ENCODE measurements at places on chromosomes 5 and 9. TPM values are rescaled to one million over a fixed set of nuclear protein-coding genes. Genes with fewer than 3 reads are reported as not detected.

- peak; percentile 35 for DNase-seq
Measured at GRCh38 chr9:7756088-7756487, 43.5 kb downstream of the DMAC1 start.

DNA sequence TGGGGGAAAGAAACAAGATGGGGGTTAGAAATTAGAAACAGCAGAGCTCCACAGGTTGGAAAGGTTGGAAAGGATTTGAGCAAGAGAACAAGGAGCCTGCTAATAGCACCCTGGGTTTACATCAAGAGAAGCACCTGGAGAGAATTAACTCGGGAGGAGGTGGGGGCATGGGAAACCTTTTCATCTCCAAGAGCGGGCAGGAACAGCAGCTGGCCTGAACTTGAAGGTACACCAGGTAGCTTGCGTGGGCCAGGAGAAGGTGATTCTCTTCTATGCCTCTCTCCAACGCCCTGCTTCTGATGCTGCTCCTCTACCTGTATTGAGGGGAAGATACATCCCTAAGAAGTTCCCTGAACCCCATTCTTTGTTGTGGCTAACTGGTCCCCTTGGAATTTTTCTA lies 37.1 kb upstream of the GLRX start:
- no peak for DNase-seq

ARID3C gene
- 0.46 TPM for total RNA-seq

HMHB1 gene
- total RNA-seq, result not detected

GRCh38 chr5:141870871-141871270 lies 7.3 kb downstream of the PCDH1 start:
- no peak for DNase-seq

DNA sequence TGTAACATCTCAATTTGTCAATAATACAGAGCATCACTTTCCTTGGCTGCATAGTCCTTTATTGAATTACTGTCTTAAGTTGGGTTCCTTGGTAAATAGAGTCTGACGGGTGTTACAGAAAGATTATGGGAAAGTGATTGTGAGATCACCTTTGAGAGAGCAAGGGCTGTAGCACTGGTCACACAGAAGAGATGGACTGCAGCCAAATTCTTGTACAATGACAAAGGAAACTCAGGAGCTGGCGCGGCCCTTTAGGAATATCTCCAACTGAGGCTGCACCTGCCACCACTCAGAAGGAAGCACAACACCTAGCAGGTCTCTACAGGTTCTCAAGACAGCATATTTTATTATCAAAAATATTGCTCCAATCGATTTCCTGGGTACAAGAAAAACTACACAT lies 350.0 kb upstream of the ISL1 start:
- DNase-seq, result no peak

ECM2 gene
- not detected for total RNA-seq

DNA sequence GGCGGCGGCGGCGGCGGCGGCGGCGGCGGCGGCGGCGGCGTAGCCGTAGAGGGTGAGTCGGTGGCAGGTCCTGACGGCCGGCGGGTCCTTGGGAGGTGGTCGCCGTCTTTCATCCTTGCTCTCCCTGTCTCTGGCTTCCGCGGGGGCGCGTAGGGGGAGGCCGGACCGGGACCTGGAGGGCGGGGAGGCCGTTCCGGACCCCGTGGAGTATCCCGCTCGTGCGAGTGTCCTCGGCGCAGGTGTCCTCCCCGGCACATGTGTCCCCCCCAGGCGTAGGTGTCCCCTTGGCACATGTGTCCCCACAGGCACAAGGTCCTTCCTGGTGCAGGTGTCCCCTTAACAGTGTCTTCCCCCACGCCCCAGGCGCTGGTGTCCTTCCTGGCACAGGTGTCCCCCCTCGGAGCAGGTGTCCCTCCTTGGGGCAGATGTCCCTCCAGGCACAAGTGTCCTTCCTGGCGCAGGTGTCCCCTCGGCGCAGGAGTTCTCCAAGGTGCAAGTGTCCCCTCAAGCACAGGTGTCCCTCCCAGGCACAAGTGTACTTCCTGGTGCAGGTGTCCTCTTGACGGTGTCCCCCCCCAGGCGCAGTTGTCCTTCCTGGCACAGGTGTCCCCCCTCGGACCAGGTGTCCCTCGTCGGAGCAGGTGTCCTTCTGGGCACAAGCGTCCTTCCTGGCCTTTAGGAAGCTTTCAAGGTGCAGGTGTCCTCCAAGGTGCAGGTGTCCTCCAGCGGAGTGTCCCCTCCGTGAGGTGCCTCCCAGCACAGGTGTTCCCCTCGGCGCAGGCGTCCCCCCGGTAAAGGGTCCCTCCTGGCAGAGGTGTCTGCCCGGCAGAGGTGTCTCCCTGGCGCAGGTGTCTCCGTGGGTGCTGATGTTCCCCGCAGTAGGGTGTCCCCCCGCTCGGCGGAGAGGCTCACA lies 519 bp downstream of the EXOC3 start:
- DNase-seq, result peak; percentile 40
